ENCODE measurements at places on chromosomes 3 and 15.

DNA sequence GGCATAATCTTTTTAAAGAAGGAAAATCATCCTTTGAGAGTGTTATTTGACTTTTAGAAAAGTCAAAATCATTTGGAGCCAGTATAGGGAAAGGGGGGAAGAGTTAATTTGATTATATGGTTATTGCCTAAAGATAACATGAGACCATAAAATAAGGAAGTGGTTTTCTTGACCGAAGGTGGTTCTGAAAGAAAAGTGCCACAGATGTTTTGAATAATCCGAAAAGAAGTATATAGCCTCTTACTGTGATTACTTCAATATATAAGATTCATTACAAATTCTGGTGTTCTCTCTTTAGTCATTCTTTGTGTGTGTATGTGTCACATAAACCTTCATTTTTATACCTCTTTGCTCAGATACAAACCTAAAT is 1.1 kb downstream of the DNAJB11 start:
- no peak for DNase-seq

- DNase-seq, result peak; percentile 17
These were observed 4.7 kb upstream of the RNF13 start for GRCh38 chr3:149808209-149808829.

- no peak for DNase-seq
These were observed 5.6 kb downstream of the EIF3J start for GRCh38 chr15:44542596-44542995.

DNA sequence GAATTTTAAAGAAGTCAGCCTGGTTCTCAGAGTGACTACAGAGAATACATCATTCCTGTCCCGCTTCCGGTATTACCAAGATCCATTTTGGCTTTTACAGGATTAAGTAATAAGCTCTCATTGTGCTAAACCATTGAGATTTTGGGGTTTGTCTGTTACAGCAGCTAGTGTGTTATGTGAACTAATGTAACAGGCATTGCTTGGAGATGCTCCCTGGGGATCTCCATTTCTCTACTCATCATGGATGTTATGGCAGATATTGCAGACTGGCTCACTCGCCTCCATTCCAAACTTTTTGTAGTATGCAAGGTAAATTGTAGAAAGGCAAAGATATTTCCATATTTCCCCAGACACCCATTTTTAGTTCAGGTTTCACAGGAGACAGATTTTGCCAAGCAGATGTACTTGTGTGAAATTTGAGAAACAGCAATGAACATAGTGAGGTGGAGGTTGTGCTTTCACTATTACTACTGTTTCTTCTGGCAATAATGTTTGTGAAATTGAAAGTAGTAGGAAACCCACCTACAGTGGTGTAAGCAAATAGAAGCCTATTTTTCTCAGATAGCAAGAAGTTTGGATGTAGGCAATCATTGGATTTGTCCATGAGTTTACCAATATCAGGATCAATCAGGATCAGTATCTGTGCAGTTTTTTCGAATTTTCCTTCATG is 177.1 kb upstream of the GALNT15 start:
- no peak for DNase-seq

DNA sequence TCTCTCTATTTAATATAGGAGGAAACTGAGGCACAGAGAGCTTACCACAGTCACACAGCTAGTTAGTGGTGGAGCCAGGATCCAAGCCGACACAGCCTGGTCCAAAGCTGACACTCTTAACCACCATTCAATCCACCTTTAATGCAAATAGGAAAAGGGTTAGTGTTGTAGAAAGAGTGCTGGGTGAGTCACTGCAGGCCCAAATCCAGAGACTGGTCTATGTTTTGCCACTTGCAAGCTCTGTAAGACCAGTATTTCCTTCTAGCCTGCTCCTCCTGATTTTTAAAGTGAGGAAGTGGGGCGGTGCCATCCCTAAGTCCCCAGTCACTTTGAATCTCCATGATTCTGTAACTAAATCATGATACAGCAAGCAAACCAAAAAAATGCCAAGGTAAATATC is 111.0 kb downstream of the MECOM start:
- no peak for DNase-seq

DNA sequence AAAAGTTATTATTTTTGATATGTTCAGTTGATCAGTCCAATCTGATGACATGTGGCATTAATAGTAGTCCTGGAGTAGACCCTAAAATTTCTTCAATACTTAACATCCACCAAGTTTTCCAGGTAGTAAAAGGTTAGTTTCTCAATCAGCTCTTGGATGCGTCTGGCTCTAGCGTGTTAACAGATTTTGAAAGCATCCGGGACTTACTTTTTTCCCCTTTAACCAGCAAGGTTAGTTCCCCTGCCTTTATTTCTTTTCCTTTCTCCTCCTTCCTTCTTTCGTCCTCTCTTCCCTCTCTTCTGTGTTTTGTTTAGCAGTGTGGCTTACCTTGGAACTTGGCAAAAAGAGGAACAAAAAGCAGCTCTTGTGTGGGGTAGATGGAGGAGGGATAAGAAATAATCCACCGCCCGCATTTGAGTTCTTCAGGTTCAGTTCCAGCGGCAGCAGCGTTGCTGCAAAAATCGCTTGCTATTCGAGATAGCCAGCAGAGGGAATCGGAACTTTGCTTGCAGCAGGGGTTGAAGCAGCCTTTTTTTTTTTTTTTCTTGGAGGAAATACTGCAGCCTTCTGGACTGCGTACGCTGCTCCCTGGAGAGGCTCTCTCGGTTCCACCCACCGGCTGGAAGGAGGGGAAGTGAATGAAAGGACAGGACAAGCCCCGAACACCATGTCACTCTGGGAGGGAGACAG is at the start of gene RBMS3:
TSS of gene RBMS3 (plus strand) at position 668 of the 690 bp plus-strand sequence.
- no peak for DNase-seq

GRCh38 chr3:2246873-2247648 is 148.4 kb downstream of the CNTN4 start:
- no peak for DNase-seq
